ENCODE measurements at places on chromosomes 5 and 9.
A peak's percentile ranks its signal among the peaks of the same experiment; 100 is the strongest.

- no peak for DNase-seq
These were observed 62.6 kb downstream of the PPARGC1B start for GRCh38 chr5:149792540-149793255.

GRCh38 chr5:78720227-78720985 is 71.8 kb upstream of the LHFPL2 start:
- DNase-seq = no peak

DNA sequence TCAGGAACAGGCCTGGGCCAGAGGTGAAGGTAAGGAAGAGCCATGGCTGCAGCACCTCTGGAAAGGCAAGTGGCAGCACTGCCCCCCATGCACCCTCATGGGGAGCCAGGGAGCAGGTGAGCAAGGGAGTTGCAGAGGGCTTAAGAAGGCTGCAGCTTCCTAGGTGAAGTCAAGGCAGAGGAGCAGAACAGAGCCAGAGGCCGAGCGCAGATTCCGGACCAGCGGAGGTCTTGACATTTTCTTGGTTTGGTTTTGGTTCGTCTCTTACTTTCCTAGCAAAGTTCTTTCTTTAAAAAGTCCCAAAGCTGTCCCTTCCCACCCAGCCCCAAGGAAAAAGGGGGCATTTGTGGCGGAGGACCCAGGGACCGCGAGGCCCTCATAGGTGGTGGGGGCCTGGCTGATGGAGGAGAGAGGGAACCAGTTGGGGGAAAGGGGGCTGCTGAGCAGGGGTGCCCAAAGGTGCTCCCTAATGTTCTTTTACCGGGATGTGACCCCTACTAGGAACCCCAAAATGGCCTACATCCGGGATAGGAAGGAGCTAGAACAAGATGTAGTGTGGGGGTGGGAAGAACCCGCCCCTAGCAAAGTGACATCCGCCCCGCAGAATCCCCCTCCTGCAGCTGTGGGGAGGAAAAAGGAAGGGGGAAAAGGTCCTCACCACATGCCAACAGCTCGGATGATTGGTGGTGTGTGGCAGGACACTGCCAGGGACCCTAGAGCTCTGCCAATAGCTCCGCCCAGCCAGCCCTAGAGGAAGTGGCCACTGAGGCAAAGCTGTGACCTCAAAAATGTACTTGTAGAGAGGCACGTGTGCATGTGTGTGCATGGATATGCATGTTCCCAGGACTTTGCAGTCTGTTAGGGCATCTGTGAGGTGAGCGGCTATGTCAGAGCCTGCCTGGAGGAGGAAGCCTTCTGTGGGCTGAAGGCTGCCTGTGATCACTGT is 914 bp upstream of the CD72 start:
- DNase-seq = peak; percentile 44

- DNase-seq = no peak
These were observed 82.3 kb upstream of the TLE4 start for GRCh38 chr9:79489261-79490000.

DNA sequence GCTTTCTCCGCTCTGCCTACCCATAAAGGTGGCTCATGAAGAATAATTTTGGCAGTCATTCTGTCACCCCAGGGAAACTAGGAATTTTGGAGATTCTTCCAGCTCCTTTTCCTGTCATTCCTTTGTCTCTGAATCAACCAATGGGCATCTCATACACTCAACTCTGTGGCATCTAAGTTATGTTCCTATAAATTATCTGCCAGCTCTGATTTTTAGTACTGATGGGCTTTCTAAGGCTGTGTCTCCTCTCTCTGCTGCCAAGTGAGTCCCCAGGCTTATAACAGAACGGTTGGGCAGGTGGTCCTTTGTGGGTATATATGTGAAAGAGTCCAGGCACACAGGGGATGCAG is 226.8 kb downstream of the NMUR2 start:
- no peak for DNase-seq

DNA sequence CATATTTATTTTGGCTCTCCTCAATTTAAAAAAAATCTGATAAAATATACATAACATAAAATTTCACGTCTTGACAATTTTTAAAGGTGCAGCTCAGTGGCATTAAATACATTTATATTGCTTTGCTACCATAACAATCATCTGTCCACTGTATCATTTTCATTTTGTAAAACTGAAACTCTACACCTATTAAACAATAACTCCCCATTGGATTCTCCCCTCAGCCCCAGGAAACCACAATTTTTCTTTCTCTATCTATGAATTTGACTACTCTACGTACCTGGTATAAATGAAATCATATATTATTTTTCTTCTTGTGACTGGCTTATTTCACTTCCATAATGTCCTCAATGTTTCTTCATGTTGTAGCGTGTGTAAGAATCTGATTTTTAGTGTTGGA is 563.5 kb downstream of the PRR16 start:
- no peak for DNase-seq

DNA sequence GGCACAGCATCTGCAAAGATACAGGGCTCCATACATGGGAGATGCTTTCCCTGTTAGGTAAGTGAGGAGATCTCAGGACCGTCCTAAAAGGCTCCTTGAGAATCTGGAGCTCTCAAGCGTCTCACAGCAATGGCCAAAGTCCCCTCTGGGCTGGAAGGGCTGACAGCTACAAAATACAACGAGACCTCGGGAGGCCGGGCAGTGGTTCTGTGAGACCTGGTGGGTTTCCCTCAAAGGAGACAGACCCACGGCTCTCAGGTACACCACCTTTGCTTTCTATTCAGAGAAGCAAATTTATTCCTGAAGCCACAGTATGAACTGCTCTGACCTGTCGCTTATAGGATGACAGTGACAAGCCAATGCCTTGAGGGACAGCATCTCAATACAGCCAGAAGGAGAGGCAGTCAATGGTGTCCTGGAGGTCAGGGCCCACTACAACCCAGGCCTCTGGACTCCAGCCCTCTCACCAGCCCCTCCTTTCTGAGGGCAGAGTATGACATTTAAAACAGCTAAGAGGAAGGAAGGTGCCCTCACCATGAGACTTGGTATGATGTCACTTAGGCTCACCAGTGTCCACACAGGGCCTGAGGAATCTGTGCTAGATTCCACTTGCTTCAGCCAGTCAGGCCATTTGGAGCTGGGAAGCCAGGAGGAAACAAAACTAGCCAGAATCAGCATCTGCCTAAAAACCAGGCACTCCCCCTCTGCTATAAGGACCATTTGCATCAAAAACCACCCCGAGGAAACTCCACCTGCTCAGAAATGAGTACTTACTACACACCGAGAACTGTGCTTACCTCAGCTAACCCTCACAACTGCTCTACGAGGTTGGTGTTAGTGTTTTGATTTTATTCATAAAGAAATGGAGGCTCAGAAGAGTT is 86.5 kb upstream of the FSTL4 start:
- DNase-seq = peak; percentile 64

DNA sequence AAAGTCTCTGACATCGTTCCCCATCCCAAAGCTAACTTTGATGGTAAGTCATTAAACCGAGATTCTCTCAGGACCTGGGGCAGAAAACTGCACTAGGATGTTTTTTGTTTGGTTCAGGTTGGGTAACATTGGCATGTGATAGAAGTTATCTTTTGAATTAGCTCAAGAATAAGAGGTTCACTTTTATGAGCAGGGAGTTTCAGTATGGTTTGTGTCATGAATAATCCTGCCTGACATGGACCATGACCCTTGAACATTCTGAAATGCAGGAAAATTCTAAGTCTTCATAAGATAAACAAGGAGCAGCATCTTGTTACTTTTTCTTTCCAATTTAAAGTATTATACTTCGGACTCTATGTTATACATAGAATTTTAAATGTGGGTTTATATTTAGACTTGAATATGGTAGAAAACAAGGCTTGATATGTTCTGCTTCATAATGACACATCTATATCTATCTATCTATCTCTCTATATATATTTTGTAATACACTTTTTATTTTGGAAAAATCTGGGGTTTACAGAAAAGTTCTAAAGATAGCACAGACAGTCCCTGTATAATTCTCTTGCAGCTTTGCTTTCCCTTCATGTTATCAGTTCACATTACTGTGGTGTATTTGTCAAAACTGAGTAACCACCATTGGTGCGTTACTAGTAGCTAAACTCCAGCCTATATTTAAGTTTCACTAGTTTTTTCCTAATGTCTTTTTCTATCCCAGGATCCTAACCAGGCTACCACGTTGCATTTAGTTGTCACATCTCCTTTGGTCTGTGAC is 102.7 kb upstream of the TAF11L2 start:
- DNase-seq = no peak

DNA sequence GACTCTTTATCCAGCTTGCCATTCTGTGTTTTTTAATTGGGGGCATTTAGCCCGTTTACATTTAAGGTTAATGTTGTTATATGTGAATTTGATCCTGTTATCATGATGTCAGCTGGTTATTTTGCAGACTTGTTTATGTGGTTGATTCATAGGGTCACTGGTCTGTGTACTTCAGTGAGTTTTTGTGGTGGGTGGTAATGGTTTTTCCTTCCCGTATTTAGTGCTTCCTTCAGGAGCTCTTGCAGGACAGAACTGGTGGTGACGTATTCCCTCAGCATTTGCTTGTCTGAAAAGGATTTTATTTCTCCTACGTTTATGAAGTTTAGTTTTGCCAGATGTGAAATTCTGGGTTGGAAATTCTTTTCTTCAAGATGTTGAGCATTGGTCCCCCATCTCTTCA is 381.1 kb downstream of the MAN2A1 start:
- no peak for DNase-seq

GRCh38 chr9:94081864-94082463 is 2.3 kb upstream of the PTPDC1 start:
- no peak for DNase-seq

DNA sequence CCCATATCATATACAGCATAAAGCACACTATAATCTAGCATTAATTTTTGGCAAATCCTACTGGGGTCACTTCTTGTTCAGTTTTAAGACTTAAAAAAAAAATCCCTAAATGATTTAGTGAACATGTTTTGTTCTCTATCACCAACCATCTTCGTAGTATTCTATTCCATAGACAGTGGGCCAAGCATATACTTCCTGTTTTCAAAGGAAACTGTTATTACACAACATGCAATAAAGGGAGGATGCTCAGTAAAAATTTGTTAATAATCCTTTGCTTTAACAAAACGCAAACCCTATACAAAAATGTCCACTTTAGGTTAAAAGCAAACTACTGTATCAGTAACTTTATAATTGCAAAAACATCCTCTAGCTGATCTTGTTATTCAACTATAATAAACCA is 13.0 kb downstream of the CCNH start:
- DNase-seq = no peak

GRCh38 chr9:109791003-109791677 is 11.1 kb downstream of the PALM2AKAP2 start:
- DNase-seq = no peak

DNA sequence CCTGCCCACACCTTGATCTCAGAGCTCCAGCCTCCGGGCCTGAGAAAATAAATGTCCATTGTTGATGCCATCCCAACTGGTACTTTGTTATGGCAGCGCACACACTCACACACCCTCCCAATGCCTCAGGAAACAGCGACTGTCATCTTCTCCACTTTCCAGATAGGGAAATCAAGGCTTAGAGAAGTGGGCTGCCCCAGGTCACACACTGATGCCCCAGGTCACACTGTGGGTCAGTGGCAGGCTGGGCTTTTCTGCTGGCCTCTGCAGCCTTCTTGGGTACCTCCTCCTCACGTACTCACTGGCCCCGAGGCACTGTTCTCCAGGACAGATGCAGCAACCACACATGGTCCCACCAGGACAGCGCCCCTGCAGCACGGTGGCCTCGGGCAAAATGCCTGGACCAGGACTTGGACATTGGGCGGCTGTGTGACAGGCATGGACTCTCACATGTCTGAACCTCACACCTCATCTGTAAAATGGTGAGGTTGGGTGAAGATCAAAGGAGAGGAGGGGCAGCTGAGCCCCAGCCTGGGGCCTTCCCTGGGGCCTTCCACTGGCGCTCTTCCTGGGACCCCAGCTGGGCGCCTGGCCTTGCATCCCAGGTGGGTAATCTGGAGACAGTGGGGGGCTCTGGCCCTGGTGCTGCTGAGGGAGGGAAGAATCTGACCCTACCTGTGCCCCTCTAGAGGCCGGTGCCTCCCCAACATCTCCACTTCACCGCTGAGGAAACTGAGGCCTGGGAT is 156.0 kb downstream of the COL23A1 start:
- DNase-seq = no peak

DNA sequence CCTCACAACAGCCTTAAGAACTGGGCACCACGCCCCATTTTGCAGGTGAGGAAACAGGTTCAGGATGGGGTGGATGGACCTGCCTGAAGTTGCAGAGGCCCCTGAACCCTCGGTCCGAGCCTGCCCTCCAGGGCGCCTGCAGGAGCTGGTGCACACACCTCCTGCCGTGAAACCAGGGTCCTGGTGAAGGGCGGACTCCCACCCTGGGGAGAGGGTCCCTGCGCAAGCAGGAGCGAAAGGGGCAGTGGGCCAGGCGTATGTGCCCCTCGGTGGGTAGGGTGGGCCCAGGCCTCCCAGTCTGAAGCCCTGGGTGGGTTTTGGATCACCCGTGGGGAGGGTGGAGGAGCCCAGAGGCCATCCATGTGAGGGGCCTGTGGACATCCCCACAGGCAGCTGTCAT is 37.9 kb downstream of the HK3 start:
- DNase-seq = no peak

GRCh38 chr5:159736844-159737243 is 179.4 kb upstream of the ADRA1B start:
- no peak for DNase-seq

- peak; percentile 42 for DNase-seq
These were observed 69.9 kb downstream of the MAMDC2 start for GRCh38 chr9:70113403-70114022.

GRCh38 chr9:10144355-10144754 is 468.4 kb downstream of the PTPRD start:
- no peak for DNase-seq

DNA sequence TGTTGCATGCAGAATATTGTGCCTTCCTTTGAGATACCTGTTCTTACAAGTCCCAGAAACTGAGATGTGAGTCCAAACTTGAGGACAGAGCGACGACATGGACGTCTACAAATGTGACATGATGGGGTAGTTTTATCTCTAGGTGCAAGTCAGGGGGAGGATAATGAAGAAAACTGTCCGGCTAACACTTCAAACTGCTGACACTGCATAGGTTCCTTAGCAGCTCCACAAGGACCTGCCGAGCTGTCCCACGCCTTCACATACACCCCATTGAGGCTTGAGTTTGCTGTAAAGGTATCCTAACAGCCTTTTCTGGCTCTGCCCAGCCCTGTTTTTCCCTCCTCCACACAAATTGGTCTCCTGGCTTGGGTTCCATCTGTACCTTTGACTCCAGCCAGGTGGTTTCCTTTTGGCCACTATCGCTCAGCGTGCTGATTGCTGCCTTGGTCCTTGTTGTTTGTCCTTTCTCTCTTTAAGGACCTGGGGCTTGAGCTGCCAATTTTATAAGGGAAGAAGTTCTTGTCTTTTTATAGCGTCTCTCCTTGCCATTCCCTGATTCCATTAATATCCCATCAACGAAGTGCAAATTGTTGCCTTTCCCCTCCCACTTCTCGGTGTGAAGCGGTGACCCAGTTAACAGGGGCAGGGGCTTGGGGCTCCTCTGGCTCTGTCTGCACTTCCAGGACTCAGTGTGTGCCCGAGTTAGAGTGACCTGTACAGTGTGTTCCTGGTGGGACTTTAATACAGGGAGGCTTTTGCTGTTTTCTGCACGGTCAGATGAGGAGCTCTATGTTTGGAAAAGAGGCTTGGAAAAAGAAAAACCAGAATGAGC is 100.3 kb downstream of the PCSK1 start:
- DNase-seq = no peak

GRCh38 chr5:153005711-153006110 is 484.8 kb upstream of the GRIA1 start:
- DNase-seq = no peak

GRCh38 chr5:31415009-31415923 is 116.6 kb downstream of the DROSHA start:
- no peak for DNase-seq

- DNase-seq = no peak
These were observed 1658.4 kb downstream of the MAT2B start for GRCh38 chr5:165163861-165164260.

Data from GM13977 (cell line).